ENCODE measurements at places on chromosomes 1 and 21. TPM values are rescaled to one million over a fixed set of nuclear protein-coding genes. Genes with fewer than 3 reads are reported as not detected.

The APOBEC4 gene
- total RNA-seq: not detected

DNA sequence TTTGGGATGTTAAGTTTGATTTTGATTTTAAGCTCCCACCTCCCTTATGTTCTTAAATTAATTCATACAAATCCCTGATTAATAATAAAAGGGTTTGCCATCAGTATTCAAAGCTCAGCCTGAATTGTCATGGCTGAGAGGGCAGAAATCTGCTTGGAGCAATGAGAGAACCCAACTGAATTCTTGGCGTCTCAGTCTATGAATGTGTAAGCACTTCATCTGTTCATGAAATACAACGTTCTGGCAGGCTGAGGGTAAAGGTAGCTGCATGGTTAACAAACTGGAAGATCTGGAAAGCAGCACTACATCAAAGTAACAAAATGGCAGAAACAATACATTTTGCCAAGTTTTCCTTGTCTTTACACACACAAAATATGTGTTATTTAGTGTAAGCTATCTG is 95.3 kb downstream of the ACBD6 start:
- no peaks in the 10 kb centered on the region for H3K4me1 ChIP-seq
- H3K36me3 ChIP-seq: no peaks in the 10 kb centered on the region
- H3K4me3 ChIP-seq: no peak overlapping the region

The ZBTB8B gene
- total RNA-seq: not detected

- no peaks in the 10 kb centered on the region for H3K4me1 ChIP-seq
- no peaks in the 10 kb centered on the region for H3K27me3 ChIP-seq
- no peak overlapping the region for H3K4me3 ChIP-seq
- no peaks in the 10 kb centered on the region for H3K36me3 ChIP-seq
- no peak overlapping the region for H3K27ac ChIP-seq
Observed at GRCh38 chr1:67583462-67583950, 101.5 kb upstream of the GADD45A start.

The CCDC30 gene
- 1.9 TPM for total RNA-seq

The OR10Z1 gene
- not detected for total RNA-seq

The MX2 gene
- 17.1 TPM for total RNA-seq

GRCh38 chr1:67942274-67942673 is 108.2 kb downstream of the DIRAS3 start:
- no peaks in the 10 kb centered on the region for H3K27me3 ChIP-seq
- H3K4me1 ChIP-seq: no peaks in the 10 kb centered on the region
- H3K27ac ChIP-seq: no peak overlapping the region
- DNase-seq: no peak
- no peaks in the 10 kb centered on the region for H3K36me3 ChIP-seq

GRCh38 chr1:32464716-32465577 is at the start of gene ZBTB8B:
TSS of gene ZBTB8B (plus strand) at chr1:32465072. CDS start at chr1:32470625, 5,553 bp downstream.
- H3K27ac ChIP-seq: no peak within 1 kb of the TSS
- H3K4me1 ChIP-seq: peaks cover 17% of the 10 kb centered on the region
- peaks cover 28% of the 10 kb centered on the region for H3K27me3 ChIP-seq
- H3K36me3 ChIP-seq: no peaks in the 10 kb centered on the region

DNA sequence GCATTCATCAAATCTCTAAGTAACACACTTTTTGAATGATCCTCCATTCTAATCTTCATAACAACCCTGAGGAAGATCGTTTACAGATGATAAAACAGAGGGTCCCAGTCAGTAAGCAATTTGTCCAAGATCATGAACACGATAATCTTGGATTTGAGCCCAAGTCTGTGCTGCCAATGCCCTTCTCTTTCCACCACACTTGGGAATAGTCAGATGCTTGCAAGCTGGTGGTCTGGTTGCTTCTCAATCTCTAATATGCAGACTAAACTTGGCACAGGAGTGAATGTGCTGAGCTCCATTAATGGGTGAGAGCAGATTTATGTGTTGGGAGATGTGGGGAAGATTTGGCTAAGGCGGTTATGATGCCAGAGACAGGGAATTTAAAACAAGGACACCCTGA is 430.6 kb upstream of the DAB1 start:
- H3K27me3 ChIP-seq: no peaks in the 10 kb centered on the region
- no peak overlapping the region for H3K27ac ChIP-seq
- H3K4me1 ChIP-seq: no peaks in the 10 kb centered on the region
- no peak overlapping the region for H3K4me3 ChIP-seq

The GUCA2A gene
- total RNA-seq: not detected

The GSTM5 gene
- not detected for total RNA-seq

The MROH7 gene
- total RNA-seq: not detected

The HUNK gene
- total RNA-seq: 0.02 TPM

DNA sequence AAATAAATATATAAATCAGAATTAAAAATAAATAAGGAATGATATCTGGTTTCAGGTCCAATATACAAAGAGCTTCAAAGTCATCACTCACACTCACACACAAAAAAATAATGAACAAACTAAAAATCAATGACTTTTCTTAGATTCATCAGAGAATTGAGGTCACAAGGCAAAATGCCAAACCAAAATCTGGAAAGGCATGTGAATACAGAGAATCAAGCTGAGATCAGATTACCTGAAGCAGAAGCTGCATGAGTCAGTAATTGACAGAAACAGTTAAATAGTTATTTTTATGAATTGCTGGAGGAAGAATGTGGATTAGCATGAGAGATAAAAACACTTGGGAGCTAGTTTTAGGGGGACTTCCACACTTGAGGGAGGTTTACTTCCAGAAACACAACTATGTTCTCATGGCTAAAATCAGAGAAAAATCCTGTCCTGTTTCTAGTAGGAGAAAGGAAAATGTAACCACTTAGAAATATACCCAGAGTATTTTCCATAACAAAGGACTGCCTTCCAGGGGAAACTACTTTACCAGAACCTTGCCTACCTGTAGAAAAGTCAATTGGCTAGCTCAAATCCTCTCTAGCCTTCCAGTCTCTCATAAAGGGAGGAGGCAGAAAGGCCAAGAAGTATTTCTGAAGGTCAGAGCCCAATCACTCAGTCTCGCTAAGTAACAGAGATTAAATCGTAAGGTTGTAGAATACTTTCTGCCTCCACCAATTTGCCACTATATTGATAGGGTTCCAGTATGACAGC is 536.6 kb upstream of the NR5A2 start:
- no peaks in the 10 kb centered on the region for H3K36me3 ChIP-seq
- no peak overlapping the region for H3K27ac ChIP-seq
- H3K27me3 ChIP-seq: no peaks in the 10 kb centered on the region
- DNase-seq: no peak
- no peak overlapping the region for H3K4me3 ChIP-seq

The PRAMEF13 gene
- total RNA-seq: not detected

GRCh38 chr1:121445679-121446078 is 260.9 kb downstream of the SRGAP2C start:
- H3K36me3 ChIP-seq: no peaks in the 10 kb centered on the region
- H3K4me1 ChIP-seq: no peaks in the 10 kb centered on the region
- H3K4me3 ChIP-seq: no peak overlapping the region
- no peaks in the 10 kb centered on the region for H3K27me3 ChIP-seq

- H3K27me3 ChIP-seq: no peaks in the 10 kb centered on the region
- H3K4me3 ChIP-seq: peak overlapping the region; percentile 26
- no peaks in the 10 kb centered on the region for H3K36me3 ChIP-seq
- H3K4me1 ChIP-seq: peaks cover 10% of the 10 kb centered on the region
- DNase-seq: no peak
Observed at GRCh38 chr1:236502972-236503639, 20.7 kb upstream of the LGALS8 start.

DNA sequence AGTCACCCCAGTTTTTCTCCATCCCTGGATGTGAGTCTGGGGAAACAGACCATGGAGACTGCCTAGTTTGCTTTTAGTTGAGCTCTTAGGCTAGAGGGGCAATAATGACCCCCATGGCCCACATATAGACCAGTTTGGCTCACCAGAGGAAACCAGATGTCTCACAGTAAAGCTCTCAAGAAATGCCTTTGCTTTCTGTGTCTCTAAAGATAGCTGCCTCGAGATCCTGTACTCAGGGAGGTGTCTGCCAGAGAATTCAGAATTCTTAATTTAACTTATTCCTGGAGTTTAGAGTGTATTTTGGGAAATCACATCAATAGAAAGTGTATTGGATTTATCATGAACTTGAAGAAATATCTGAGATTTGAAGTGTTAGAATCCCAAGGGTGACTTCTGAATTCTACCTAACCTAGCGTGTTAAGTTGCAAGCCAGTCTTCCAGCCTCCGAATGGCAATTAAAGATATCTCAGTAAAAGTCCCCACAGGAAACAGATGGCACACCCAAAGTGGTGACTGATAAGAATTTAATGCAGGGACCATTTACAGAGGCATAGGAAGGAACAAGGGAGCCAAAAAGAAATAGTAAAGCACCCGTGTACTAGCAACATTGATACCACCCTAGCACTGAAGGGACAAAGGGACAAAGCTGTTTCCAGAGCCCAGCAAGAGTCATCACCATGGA is 37.1 kb downstream of the STYXL2 start:
- no peaks in the 10 kb centered on the region for H3K36me3 ChIP-seq
- H3K4me3 ChIP-seq: no peak overlapping the region
- no peak for DNase-seq
- H3K4me1 ChIP-seq: no peaks in the 10 kb centered on the region
- H3K27ac ChIP-seq: no peak overlapping the region

DNA sequence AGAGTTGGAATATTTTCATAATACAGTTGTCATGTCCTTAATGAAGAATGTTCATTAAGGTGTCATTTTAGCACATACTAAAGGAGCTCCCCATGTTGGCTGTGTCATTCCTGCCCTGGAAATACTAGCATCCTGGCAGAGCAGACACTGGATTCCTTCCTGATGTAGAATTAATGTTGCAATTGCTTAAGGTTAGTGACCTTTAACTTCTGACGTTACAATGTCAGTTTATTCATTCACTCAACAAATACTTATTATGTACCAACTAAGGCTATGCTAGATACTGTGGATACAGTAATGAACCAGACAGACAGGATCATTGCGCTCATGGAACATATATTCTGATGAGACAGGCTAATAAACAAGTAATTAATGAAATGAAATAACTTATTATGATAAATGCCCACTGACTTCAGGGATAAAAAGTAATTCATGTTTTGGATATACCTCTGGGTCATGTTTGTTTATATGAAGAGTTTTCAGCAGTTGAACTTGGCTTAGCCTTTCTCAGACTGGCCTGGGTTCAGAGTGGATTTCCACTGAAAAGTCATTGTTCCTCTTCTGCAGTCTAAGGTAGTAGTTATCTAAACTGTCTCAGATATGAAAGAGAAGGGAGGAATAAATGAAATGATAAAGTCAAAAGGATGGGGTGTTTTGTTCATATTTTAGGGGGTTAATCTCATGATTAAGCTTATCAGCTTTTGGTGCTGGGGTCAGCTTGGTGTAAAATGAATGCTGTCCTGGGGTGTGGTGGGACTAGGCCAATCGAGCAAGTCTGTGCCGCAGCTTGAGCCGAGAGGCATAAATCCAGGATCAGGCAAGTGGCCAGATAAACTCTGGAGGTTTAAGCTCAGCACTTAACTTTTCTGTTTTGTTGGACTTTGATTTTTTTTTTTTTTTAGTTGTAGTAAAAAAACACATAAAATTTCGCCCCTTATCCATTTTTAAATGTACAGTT is 43.3 kb upstream of the KCNQ4 start:
- H3K27ac ChIP-seq: no peak overlapping the region
- no peak overlapping the region for H3K4me3 ChIP-seq

The PLA2G5 gene
- total RNA-seq: not detected

GRCh38 chr1:116323491-116323890 is 49.6 kb upstream of the ATP1A1 start:
- peaks cover 81% of the 10 kb centered on the region for H3K4me1 ChIP-seq
- no peaks in the 10 kb centered on the region for H3K27me3 ChIP-seq
- no peak for DNase-seq
- no peaks in the 10 kb centered on the region for H3K36me3 ChIP-seq
